B cell (primary cell): ENCODE measurements at places on chromosomes 7 and 10. TPM values are rescaled to one million over a fixed set of nuclear protein-coding genes. Genes with fewer than 3 reads are reported as not detected.
A peak's percentile ranks its signal among the peaks of the same experiment; 100 is the strongest.

ENO4 gene
- 0.07 TPM in 1 of 2 replicates, not detected in the other for polyA plus RNA-seq

PODXL gene
- polyA plus RNA-seq = 0.78 and 1.5 TPM in 2 replicates

DLX6 gene
- polyA plus RNA-seq = not detected in 2 replicates

CADPS2 gene
- not detected in 2 replicates for polyA plus RNA-seq

FAM241B gene
- 0.64 and 2.0 TPM in 2 replicates for polyA plus RNA-seq

SH2B2 gene
- 69.9 and 95.4 TPM in 2 replicates for polyA plus RNA-seq

UNCX gene
- polyA plus RNA-seq = not detected in 2 replicates

CYP3A4 gene
- polyA plus RNA-seq = not detected in 2 replicates

MYH16 gene
- not detected in 2 replicates for polyA plus RNA-seq

PKD2L1 gene
- polyA plus RNA-seq = 0.37 and 0.48 TPM in 2 replicates

ATOH7 gene
- not detected in 2 replicates for polyA plus RNA-seq

DNA sequence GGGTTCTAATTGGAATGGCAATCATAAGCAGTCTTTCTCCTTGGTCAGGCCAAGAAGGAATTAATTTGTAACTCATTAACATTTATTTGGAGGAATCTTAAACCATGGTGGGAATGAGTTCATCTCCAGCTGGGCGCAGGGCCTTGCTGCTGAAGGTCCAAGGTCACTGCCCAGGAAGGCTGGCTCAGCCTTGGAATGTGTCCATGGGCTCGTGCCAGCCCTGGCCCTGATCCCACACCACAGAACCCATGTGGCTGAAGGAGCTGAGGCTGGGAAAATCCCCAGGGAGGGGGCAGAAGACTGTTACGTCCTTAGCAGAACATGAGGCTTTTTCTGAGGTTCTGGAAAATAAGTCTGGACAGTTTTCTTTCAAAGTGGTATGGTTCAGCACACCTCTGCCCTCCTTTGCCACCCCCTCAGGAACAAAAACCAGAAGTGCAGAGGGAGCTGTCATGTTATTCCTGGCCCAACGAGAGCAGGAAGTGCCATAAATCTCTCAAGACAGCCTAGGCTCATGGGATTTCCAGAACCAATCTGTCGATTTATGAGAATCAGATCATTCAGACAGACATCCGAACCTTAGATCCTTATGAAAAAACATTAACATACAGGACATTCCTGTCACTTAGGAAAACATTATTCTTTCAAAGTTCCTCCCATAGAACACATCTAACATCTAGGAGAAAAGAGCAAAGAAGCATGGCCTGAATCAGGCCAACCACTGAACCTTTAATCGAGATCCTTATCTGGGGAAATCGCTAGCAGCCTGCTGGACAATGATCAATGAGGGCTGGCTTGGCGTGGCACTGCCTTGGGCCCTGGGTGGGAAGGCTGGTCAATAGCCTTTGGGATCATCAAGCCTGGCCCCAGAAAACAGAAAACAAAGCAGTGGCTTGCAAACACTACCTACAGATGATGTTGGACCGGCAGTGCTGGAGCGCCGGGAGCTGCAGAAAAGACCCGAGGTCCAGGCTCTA, 134.3 kb downstream of the TAX1BP1 start:
- no peak for DNase-seq

GRCh38 chr7:30466266-30466665, 12.3 kb downstream of the NOD1 start:
- DNase-seq = no peak

GRCh38 chr7:30757342-30757692, 5.4 kb downstream of the INMT start:
- no peak for DNase-seq

DNA sequence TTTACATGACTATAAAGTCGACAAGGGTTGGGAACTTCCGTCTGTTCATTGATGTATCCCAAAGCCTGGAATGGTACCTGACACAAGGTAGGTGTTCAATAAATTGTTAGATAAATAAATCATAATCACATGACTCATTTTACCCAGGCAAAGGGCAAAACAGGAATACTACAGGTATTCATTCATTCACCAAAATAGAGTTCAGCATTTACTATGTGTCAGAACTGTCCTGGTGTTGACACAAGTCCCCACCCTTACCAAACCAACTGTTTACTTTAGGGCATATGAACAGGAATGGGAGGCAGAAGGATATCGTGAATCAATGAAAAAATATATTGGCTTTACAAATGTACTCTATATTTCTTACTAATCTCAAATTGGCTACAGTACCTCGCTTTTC, 666 bp upstream of the YAE1 start:
- DNase-seq = no peak

DNA sequence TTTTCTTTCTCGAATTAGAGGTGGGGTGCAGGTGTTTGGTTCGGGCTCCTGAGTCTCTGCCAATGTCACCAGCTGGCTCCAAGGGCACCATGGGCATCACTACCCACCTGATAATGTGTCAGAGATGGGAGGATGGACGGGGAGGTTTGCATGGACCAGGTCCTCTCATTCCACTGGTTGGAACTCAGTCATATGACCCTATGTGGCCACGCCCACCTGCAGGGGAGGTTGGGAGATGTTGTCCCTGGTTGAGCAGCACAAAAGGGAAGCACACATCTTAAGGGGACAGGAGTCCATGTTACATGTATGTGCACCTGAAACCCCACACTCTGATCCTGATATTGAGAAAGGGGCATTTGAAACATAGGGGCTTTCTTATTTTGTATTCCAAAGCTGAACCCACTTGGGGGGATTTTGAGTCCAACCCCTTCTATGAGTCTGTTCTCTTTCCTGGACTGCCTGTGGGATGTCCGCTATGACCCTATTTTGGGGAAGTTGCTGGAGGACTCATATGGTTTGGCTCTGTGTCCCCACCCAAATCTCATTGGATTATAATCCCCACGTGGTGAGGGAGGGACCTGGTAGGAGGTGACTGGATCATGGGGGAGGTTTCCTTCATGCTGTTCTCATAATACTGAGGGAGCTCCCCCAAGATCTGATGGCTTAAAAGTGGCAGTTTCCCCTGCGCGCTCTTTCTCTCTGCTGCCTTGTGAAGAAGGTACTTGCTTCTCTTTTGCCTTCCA, 66.9 kb upstream of the BAIAP2L1 start:
- DNase-seq = no peak

DNA sequence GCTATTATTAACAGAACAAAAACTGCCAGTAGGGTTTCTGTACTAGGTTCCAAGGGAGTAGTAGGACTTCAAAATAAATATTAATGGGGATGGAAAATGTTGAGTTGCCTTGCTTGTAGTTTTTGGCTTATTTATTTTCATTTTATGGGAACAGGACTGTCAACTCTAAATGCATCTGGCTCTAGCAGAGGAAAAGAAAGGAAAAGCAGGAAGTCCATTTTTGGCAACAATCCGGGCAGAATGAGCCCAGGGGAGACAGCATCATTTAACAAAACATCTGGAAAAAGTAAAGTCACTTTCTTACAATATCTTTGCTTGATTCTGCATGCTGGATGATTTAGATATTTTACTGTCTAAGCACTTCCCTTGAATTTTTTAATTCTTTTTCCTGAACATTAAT, 69.4 kb downstream of the NOC3L start:
- no peak for DNase-seq

DNA sequence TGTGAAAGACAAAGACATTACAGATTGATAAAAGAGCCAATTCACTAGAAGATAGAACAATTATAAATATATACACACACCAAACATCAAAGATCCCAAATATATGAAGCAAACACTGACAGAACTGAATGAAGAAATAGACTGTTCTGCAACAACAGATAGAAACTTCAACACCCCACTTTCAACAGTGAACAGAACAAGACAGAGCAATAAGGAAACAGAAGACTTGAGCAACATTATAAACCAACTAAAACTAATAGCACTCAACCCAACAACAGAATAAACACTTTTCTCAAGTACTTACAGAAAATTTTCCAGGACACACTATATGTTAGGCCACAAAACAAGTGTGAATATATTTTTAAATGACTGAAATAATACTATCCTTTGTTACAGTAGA, 10.9 kb downstream of the CDCA7L start:
- DNase-seq = no peak

GRCh38 chr10:126849646-126850045, 55.6 kb upstream of the DOCK1 start:
- DNase-seq = no peak

DNA sequence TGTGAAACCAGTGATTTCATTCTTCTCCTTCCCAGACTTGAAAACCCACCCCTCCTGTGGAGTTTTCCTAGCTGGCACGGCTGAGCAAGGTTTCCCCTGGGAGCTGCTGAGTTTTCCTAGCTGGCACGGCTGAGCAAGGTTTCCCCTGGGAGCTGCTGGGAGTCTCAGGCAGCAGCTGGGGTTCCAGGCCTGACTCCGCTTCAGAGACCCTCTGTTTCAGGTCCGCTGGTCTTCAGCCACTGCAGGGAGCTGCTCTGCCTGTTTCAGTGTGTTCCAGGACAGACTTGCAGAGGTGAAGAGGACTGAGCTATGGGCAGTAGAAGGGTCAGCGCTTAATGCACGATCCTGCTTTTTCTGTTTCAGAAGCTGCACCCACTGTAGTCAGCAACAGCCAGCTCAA, 104.9 kb downstream of the XRCC2 start:
- no peak for DNase-seq

- DNase-seq = no peak
Measured at GRCh38 chr10:21032587-21033319, 135.6 kb upstream of the NEBL start.

GRCh38 chr7:158083526-158084310, 503.9 kb downstream of the PTPRN2 start:
- no peak for DNase-seq

- DNase-seq = peak; percentile 57
Measured at GRCh38 chr7:70698219-70698832, 433.6 kb upstream of the GALNT17 start.

GRCh38 chr7:99309111-99309510, 16.6 kb upstream of the ARPC1A start:
- DNase-seq = no peak

DNA sequence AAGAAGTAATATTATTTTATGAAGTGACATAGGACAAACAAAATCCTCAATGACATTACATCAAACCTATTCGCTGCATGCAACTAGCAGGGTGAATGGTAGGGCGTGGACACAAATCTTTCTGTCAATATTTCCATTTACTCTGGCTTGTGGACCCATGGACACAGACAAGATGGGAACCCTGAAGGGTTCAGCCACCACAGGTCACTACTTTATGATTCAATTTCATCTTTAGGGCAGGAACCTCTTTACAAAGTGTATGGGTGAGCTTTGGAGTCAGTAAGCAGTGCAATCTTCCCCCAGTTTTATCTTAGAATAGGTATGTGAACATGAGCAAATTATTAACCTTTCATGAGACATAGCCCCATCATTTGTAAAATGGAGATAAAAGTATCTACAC, 982.4 kb upstream of the LRRTM3 start:
- DNase-seq = no peak

- DNase-seq = no peak
Measured at GRCh38 chr7:101535351-101535751, 93.7 kb downstream of the MYL10 start.

DNA sequence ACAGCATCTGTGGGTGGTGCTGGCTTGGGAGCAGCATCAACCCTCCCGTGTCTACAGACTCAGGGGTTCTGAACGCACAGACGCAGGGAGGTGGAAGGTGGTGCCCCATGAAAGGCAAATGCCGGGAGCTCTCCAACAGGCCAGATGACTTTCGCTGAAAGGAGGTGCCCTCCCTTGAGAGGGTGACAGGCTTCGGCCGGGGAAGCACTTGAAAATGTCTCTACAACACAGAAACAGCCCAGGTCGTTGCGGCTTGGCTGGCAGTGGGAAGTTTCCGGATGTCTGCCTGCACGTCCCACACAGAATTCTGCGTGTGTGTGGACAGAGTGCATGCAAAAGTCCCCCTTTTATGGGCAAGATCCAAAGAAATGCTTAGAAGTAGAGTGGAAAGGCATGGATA, 239.6 kb downstream of the SKAP2 start:
- no peak for DNase-seq

- peak; percentile 90 for DNase-seq
Measured at GRCh38 chr7:139133335-139134139, 24.0 kb upstream of the ZC3HAV1 start.

DNA sequence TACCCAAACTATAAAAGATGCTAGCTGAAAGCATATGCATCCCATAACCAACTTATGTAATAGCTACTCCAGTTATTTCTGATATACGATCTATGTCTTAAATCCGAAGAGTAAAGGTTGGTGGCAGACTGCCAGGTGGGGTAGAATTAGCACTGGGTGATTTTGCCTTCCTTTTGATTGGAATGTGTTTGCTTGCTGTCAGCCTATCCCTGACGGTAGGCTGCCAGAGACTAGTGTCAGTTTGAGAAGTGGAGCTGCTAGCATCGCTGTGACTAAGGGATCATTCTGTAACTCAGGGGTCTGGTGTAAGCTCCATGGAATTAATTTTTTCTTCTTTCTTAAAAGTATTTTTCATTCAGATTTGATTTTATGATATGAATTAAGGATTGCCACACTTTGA, 9.5 kb upstream of the SEM1 start:
- DNase-seq = no peak

GRCh38 chr7:106167439-106168136, 55.5 kb upstream of the SYPL1 start:
- DNase-seq = no peak

GRCh38 chr7:121297843-121298242, 31.0 kb upstream of the WNT16 start:
- DNase-seq = no peak

DNA sequence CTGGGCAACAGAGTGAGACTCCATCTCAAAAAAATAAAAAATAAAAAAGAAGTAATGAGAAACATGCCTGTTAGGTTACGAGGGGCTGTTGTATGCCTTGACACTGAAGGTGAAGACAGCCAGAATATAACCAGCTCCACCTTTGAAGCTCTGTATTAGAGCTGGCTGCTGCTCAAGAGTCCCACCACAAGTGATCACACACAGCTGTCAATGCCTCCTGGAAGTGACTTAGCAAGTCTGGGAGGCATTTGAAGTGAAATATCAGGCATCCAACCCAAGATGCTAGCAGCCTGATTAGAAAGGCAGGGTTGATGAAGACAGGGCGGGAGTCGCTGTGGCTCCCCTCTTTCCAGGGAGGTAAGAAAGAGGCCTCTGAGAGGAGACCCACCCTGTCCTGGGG, 34.1 kb upstream of the INPP5F start:
- no peak for DNase-seq

DNA sequence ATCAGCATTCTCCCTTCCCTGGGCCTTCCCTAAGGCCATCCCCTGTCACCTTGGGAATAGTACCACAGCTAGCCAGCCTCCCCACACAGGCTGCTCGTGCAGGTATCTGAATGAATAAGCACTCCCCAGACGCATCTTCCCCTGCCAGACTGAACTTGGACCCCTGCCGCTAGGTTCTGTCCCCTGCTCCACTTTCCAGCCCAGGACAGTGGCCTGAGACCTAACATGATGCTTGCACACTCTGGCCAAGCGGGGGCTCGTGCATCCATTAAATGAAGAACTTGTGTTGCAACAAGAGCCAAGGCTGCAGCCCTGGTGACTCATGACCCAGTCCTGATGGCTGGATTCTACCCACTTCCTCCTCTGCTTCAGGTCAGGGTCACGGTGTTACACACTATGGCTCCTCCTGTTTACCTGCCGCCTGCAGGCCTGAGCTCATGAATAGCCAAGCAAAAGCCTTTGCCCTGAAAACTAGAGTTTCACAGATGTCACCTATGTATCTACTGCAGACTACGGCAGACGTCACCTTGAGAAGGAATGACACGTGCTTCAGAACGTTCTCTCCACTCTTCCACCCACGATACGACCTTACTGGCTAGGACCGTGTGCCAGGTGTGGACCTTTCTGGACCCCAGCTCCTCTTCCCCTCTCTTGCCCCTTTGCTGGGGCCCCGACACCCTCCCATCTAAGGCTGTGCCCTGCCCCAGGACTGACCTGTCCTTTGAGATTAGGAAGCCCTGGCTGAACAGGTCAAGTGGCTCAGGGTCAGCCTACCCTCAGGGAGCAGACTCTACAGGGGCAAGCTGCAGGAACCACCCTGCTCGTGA, 6.5 kb downstream of the ASB13 start:
- DNase-seq = peak; percentile 28

- no peak for DNase-seq
Measured at GRCh38 chr7:72286519-72286918, 125.6 kb downstream of the CALN1 start.
